IPS DF 6.9 (cell line): ENCODE measurements at places on chromosomes 1 and 21.

- no peak for DNase-seq
Observed at GRCh38 chr1:3453891-3454810, at the start of gene ARHGEF16. Gene ARHGEF16 (plus strand): TSS chr1:3454665. CDS start chr1:3463085, 8,420 bp downstream.

- DNase-seq = no peak
Observed at GRCh38 chr1:108862017-108862610, 5.2 kb upstream of the AKNAD1 start.

DNA sequence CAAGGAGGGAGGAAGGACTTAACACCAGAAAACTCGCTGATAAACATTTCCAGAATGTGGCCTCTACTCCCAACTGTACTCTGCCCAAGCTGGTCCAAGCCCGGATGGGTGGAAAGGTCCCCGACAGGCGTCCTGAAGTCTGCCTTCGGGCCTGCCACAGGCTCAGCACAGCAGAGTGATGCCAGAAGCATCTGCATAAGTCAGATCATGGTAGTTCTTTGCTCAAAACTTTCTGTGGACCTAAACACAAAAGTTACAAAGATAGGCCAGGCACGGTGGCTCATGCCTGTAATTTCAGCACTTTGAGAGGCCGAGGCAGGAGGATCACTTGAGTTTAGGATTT is 790 bp upstream of the UTS2 start:
- DNase-seq = no peak

GRCh38 chr1:156401681-156402081 is 32.7 kb downstream of the RHBG start:
- DNase-seq = no peak

DNA sequence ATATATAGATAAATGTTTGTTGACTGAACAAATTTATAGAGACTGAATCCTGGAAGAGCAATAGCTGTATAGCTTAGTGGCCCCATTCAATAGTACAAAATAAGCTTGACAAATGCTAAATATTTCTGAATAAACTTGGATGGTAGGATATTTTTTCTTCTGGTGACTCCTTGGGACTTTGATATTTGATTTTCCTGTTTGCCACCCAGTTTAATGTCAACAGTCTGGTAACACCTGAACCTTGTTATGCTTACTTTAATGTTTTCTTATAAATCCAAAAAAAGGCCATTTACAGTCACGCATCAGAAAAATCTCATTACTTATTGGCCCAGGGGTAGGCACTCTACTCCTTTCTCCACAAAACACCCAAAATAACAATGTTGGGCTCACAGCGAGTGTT is 30.8 kb downstream of the WDR64 start:
- DNase-seq = no peak

GRCh38 chr1:36006941-36007500 is 76.1 kb downstream of the AGO3 start:
- DNase-seq = no peak

DNA sequence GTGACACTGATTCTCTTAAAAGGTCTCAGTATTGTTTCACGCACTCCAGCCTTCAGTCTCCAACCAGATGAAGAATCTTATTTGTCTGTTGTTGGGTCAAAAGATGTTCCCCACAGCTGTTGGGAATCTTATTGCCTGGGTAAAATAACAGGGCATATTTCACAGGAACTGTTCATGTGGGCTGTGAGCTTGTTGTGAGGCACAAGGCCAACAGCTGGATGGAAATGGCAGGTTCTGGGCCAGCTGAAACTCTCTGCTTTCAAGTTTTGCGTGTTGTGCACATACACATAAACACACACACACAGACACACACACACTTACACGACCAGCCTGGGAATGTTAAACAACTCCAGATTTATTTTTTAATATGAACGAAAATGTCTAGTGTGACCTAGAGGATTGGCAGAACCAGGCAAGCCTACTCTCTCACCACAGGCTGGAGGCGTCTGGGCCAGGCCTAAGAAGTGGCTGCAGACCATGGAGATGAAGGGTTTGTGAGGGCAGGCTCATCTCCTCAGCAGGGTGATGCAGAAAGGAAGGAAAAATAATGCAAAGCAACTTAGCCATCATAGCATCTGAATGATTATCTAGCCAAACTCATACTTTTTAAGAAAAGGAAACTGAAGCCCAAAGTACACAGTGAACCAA is 357.0 kb downstream of the TTLL7 start:
- no peak for DNase-seq

DNA sequence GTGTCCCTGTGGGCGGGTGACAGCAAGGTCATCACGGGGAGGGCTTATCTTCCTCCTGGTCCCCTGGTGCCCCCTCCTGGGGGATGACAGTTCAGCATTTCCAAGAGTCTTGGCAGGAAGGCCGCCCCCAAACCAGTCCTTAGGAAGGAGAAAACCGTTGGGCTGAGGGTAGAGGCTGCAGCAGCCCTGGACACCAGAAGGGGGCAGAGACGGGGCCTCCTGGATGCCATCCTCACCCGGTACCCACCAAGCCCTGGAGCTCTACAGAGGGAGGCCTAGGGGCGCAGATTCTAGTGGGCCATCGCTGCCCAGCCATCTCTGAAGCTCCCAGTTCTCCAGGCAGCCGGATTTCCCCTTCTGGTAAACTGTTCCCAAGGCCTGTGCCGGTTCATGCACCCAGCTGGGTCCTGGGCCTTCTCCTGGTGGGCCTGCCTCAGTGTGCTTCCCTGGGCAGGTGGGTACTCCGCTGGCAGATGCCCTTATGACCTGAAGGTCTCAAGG is 14.8 kb upstream of the ZNF669 start:
- DNase-seq = peak; percentile 72

GRCh38 chr1:20071416-20071815 is 1.4 kb downstream of the PLA2G5 start:
- DNase-seq = no peak

DNA sequence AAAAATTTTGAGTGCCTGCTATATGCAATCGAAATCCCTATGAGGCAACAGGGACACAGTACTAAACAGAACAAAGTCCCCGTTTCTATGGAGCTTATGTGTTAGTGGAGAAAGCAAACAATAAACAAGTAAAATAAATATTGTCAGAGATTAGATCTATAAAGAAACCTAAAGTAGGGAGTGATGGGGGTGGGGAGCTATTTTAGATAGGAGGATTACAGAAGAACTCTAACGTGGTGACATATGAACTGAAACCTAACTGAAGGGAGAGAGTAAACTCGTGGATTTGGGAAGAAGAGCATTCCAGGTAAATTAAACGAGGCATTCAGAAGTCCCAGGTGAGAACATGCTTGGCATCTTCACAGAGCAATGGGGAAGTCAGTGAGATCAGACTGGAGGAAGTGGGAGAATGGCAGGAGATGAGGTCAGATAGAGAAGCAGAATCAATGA is 154.5 kb downstream of the DENND1B start:
- DNase-seq = no peak

- no peak for DNase-seq
Observed at GRCh38 chr21:16040601-16041000, 310.8 kb downstream of the USP25 start.

GRCh38 chr1:153799566-153800465 is 24.6 kb downstream of the SLC27A3 start:
- no peak for DNase-seq

- DNase-seq = peak; percentile 25
Observed at GRCh38 chr1:56819387-56819899, at the start of gene FYB2. Gene FYB2 (minus strand): TSS chr1:56819404. CDS start chr1:56819290, 114 bp downstream.

DNA sequence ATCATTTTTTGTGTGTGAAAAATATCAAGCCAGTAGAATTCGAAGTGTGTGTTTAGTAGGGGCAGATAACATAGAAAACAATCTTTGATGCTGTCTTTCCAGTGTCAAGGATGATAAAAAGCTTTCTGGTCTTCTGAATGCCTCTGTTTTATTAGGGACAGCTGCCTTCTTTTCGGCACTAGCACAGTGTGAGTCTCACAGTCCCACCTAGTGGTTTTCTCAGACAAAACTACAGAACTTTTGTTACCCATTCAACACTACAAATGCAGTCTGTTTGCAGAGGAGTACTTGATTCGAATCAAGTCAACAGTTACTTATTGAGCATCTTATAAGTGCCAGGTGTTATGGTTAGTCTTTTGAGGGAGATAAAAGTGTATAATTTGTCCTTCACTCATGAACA is 30.6 kb upstream of the MCOLN3 start:
- DNase-seq = no peak

GRCh38 chr1:204408074-204408507 is 3.5 kb downstream of the PPP1R15B start:
- no peak for DNase-seq

- DNase-seq = no peak
Observed at GRCh38 chr1:185969028-185969427, 234.8 kb downstream of the HMCN1 start.

DNA sequence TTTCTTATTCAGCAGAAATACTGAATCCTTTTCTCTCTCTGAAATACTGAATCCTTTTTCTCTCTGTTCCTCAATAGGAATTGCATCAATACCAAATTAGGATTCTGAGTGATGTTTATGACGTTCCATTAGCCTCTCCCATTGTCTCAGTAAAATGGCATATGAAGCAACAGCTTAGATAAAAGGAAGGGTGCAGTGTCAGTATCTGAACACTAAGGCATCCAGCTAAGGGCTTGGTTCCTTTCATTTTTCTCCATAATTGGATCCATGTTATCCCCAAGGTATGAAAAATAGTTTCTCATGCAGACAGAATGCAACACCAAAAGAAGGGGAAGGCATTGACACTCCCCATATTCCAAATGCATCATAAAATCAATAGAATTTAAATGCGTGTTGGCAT is 61.5 kb upstream of the RAVER2 start:
- DNase-seq = no peak

GRCh38 chr1:159965263-159965662 is 11.2 kb upstream of the SLAMF9 start:
- DNase-seq = no peak

DNA sequence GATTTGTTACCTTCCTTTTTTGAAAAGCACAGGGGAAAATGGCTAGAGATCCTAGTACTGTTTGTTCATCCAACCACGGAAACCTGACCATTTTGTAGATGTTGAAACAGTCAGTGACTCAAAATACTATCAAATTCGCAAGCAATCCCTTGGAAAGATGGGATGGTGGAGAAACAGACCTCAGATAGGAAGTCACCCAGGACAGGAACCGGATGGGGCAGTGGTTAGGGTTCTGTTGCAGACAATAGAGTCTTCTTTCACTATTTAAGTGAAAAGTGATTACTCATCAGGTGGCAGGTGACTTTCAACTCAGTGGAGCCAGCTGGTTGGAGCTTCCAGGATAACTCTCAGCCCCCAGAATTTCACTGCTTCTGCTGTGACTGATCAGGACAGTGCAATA is 17.0 kb downstream of the LHX4 start:
- DNase-seq = no peak

DNA sequence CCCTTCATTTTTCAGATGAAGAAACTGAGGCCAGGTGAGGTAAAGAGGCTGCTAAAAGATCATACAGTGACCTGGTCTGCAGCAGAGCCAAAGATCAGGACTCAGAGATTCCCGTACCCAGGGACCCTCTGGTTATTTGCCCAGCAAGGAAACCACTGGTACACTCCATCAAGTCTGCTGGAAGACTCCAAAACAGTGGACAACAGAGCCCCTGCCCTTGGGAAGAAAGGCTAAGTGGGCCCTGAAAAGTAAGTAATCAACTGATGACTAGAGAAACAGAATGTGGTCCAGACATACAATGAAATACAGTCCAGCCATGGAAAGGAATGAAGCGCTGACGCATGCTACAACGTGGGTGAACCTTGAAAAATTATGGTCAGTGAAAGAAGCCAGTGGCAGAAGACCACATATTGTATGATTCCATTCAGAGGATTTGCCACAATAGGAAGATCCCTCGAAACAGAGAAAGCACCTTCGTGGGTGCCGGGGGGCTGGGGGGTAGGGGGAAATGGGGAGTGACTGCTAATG is 106.4 kb downstream of the ETS2 start:
- DNase-seq = no peak

DNA sequence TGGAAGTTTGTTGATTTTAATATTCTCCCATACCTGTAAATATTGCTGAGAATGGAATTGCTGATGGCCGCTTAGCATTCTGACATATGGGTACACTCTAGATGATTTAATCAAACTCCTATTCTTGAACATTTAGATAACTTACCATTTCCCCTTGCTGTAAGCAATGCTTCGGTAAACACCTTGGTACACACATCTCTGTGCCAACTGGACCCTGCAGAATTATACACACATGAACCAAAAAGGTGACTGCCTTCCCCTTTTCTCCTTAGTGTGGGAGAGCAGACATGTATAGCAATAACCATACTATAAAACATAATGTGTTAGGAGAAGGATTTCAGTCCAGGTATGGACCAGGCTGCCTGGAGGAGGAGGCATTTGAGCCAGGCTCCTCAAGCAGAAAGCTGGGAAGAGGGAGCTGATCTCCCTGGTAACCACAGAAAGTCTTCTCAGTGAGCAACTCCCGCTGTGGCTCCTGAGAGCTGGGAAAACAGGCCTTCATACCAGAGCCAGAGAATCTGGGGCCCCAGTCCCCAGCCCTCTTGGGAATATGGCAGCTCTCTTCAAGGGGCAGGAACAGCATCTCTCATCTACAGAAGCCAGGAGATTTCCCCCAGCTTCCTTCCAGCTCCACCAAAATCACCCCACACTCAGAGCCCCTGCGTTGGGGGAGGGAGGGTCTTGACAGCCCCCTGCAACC is 33.9 kb upstream of the CSF1 start:
- DNase-seq = no peak

DNA sequence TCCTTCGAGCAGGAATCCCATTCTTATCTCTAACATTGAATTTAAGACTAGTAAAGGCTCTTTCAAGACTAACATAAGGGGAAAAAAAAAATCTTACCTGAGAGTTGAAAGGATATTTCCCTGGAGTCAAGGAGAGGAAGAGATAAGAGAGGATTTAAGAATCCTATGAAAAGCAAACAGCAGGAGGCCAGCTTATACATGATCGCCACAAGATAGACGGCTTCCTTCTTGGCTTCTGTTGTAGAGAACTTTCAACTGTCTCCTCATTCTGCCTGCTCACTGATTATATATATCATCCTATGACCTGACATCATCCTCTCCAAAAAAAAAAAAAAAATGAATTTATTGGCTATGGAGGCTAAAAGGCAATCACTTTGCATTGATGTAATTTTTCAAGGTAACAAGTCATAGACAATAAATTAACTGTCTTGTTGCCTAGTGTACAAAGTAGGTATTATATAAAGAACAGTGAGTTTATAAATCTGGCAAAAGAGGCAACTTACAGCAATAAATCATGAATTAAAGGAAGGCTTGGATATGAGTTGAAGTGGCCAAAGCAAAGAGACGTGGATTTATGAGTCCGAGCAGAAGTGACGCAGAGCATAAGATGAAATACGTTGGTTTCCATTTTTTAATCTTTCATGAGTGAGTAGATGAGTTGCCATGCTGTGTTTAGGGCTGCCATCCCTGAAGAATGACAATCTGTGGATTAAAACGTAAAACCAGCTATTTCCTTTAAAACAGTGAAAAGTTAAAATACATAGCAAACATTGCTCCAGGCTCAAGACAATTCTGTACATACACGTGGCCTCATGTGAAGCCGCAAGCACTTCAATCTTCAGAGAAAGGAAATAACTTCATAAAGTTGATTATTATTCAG is at the start of gene UTS2:
TSS of gene UTS2 (minus strand) at position 262 of the 880 bp plus-strand sequence. CDS start at position 200, 62 bp downstream.
- DNase-seq = no peak

DNA sequence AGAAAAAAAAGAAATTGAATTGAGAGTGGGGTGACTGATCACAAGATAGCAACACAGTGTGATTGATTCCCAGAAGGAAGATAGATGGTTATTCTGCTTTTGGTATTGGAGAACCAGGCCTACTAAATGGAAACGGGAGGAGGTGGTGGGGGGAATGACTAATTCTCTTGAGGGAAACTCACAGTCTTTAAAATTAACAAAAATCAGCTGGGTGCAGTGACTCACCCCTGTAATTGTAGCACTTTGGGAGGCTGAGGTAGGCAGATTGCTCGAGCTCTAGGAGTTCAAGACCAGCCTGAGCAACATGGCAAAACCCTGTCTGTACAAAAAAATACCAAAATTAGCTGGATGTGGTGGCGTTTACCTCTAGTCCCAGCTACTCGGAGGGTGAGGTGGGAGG is 134.6 kb upstream of the PDE4B start:
- no peak for DNase-seq
